ENCODE measurements at places on chromosomes 7 and 10. TPM values are rescaled to one million over a fixed set of nuclear protein-coding genes. Genes with fewer than 3 reads are reported as not detected.

- DNase-seq: no peak
- H3K4me1 ChIP-seq: no peaks in the 10 kb centered on the region
- no peaks in the 10 kb centered on the region for H3K36me3 ChIP-seq
- H3K27ac ChIP-seq: no peak overlapping the region
These were observed 19.8 kb upstream of the DNAAF5 start for GRCh38 chr7:706721-707120.

DNA sequence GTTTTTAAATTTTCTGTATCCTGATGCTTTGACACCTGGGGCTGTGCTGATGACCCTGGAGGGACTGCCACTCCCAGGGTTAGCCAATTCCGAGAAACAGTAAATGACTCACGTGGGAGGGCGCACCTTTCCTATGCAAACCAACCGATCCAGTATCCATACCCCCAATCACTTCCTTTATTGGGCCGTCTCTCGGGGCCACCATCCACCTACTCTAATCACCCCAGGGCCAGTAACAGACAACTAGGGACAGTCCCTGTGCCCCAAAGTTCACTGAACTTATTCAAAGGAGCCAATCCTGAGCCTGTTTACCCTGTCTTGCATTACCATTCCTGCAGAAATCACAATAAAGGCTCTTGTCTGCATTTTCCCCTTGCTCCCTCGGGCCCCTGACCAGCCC, 6.6 kb upstream of the LGI1 start:
- no peaks in the 10 kb centered on the region for H3K27me3 ChIP-seq
- no peak overlapping the region for H3K27ac ChIP-seq
- no peaks in the 10 kb centered on the region for H3K36me3 ChIP-seq
- no peak for DNase-seq
- H3K4me3 ChIP-seq: no peak overlapping the region
- H3K4me1 ChIP-seq: no peaks in the 10 kb centered on the region

DNA sequence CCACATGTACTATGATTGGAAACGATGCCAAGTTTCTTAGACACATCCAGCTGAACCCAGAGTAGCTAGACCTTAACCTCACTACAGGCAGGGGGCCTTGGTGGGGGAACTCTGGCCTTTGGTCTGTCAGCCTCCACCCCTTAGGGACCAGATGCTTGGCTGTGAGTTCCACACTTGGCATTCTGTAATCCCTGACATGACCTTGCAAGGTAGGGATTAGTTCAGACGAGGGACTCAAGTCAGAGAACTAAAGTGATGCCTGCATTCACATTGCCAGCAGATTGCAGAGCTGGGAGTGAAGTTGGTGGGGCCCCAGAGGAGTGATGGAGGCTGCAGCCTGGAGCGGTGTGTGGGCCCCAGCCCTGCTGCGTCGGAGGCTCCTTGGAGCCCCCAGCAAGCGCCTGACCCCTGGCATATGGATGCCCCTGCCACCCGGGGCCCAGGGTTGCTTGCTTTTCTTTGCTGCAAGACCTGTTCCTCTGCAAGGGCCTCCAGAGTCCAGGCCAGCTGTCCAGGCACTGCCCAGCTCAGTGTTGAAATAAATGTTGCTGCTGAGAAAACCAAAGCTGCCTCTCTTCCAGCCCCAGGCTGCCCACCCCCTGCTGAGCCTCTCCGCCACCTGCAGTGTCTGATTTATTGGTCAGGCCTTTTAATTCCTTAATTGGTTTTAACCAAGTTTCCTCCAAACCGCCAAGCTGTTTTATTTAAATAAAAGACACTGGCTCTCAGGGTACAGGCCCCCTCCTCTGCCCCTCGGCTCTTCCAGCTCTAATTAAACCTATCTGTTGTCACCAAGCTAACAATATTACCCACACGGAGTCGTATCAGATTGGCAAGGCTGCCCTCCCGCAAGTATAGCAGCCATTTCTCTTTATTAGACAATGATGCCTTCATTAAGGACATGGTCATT, 4.7 kb downstream of the NPTX2 start:
- H3K27me3 ChIP-seq: peaks cover 39% of the 10 kb centered on the region
- no peak overlapping the region for H3K27ac ChIP-seq
- no peaks in the 10 kb centered on the region for H3K36me3 ChIP-seq
- no peak for DNase-seq

The KCND2 gene
- total RNA-seq: 0.05 TPM

- H3K4me1 ChIP-seq: no peaks in the 10 kb centered on the region
- H3K4me3 ChIP-seq: no peak overlapping the region
- H3K27ac ChIP-seq: no peak overlapping the region
- no peaks in the 10 kb centered on the region for H3K27me3 ChIP-seq
- no peak for DNase-seq
These were observed 594.9 kb downstream of the REEP3 start for GRCh38 chr10:64115908-64116643.

DNA sequence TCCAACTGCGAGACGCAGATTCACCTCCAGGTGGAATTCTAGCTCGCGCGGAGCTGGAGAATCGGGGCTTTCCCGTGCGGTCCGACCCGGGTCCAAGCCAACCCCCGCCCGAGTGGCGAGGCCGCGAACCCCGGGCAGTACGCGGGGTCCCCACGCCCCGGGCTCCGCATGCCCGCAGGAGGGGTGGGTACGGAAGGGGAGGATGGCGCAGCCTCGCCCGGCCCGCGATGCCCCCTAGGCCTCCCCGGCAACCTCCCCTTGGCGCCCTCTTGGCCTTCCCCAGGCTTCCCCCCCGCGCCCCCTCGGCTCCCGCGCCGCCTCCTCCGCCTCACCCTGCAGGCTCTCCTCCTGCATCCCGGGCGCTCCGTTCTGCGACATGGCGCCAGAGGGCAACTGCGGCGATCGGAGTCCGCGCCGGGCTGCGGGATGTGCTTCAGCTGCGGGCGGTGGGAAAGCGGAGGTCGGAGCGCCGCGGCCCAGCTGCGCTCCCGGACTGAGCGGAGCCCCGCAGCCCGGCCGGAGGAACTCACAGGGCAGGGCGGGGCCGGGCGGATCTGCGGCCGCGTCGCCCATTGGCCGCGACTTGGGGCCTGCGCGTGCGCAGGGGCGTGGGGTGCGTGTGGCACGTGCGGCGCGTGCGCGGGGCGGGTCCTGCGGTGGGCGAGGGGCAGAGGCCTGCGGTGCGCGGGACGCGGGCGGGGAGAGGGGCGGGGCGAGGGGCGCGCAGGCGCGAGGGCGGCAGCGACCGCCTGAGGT, at the start of gene BNIP3:
BNIP3 (minus strand) TSS at position 495 of the 756 bp plus-strand sequence; CDS start at position 378, 117 bp downstream.
- H3K4me1 ChIP-seq: no peaks in the 10 kb centered on the region
- H3K27me3 ChIP-seq: no peaks in the 10 kb centered on the region
- H3K27ac ChIP-seq: peak within 1 kb of the TSS; percentile 38
- no peaks in the 10 kb centered on the region for H3K36me3 ChIP-seq
- DNase-seq: peak; percentile 39
- H3K4me3 ChIP-seq: peak within 1 kb of the TSS; percentile 65

GRCh38 chr7:99102361-99102760, 41.5 kb downstream of the SMURF1 start:
- H3K27me3 ChIP-seq: no peaks in the 10 kb centered on the region
- no peak overlapping the region for H3K27ac ChIP-seq

GRCh38 chr10:66673071-66673470, 252.8 kb upstream of the LRRTM3 start:
- H3K27ac ChIP-seq: no peak overlapping the region
- no peaks in the 10 kb centered on the region for H3K27me3 ChIP-seq
- no peaks in the 10 kb centered on the region for H3K36me3 ChIP-seq
- H3K4me1 ChIP-seq: no peaks in the 10 kb centered on the region
- DNase-seq: no peak
- H3K4me3 ChIP-seq: no peak overlapping the region

GRCh38 chr10:15439341-15439842, 68.3 kb upstream of the FAM171A1 start:
- DNase-seq: no peak
- H3K4me3 ChIP-seq: no peak overlapping the region
- no peaks in the 10 kb centered on the region for H3K36me3 ChIP-seq
- no peak overlapping the region for H3K27ac ChIP-seq

- no peak for DNase-seq
- no peaks in the 10 kb centered on the region for H3K4me1 ChIP-seq
- H3K27me3 ChIP-seq: no peaks in the 10 kb centered on the region
- no peak overlapping the region for H3K27ac ChIP-seq
- no peaks in the 10 kb centered on the region for H3K36me3 ChIP-seq
These were observed 26.4 kb upstream of the ANKRD1 start for GRCh38 chr10:90947030-90947960.

- H3K36me3 ChIP-seq: no peaks in the 10 kb centered on the region
- no peaks in the 10 kb centered on the region for H3K4me1 ChIP-seq
- H3K27me3 ChIP-seq: no peaks in the 10 kb centered on the region
- H3K4me3 ChIP-seq: no peak overlapping the region
- peak; percentile 51 for DNase-seq
- H3K27ac ChIP-seq: no peak overlapping the region
These were observed 183.0 kb upstream of the CTBP2 start for GRCh38 chr10:125343118-125343925.

DNA sequence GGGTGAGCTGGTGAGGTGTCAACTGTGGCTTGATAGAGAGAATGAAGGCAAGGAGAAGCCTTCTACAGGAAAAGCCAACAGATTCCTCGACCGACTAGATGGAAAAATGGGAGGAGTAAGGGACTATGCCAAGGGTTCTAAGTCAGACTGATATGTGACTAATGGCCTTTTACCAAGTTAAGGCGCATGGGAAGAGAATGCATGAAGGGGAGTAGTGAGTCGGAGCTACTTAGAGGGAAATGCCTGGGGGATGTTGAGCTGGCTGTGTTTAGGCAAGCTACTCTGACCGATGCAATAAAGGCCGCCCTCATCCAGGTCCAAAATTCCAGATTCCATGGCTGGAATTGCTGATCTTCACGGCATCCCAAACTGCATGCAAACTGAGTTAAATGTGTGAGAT, 48.2 kb downstream of the APBB1IP start:
- no peak overlapping the region for H3K27ac ChIP-seq
- no peaks in the 10 kb centered on the region for H3K27me3 ChIP-seq
- DNase-seq: no peak
- no peak overlapping the region for H3K4me3 ChIP-seq
- H3K36me3 ChIP-seq: no peaks in the 10 kb centered on the region
- peaks cover 26% of the 10 kb centered on the region for H3K4me1 ChIP-seq

The POLR3A gene
- 26.6 TPM for total RNA-seq

DNA sequence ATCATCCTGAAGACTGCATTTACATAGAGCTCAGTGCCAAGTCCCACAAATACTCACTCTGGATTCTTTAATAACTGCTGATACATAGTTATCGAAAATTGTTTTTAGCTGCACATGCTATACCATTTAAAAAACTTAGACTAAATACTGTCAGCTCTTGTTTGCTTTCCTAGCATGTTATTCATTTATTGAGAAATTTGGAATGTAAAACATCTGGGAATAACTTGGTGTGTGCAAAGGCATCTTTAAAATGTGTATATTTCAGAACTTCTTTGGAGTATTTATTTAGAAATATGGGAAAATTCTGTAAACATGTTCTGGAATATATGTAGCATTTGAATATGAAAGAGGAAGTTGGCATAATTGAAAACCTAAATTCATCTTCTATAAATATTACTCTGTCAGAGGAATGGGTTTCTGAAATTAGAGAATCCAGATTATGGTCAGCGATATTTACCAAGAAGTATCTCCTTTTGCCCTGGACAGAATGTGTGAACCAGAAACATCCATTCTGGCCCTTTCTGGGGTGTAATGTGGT, 119.7 kb downstream of the ARID5B start:
- no peak for DNase-seq
- no peaks in the 10 kb centered on the region for H3K36me3 ChIP-seq
- no peaks in the 10 kb centered on the region for H3K27me3 ChIP-seq
- no peak overlapping the region for H3K4me3 ChIP-seq
- peaks cover 4% of the 10 kb centered on the region for H3K4me1 ChIP-seq

The ADAM22 gene
- total RNA-seq: 10.0 TPM

DNA sequence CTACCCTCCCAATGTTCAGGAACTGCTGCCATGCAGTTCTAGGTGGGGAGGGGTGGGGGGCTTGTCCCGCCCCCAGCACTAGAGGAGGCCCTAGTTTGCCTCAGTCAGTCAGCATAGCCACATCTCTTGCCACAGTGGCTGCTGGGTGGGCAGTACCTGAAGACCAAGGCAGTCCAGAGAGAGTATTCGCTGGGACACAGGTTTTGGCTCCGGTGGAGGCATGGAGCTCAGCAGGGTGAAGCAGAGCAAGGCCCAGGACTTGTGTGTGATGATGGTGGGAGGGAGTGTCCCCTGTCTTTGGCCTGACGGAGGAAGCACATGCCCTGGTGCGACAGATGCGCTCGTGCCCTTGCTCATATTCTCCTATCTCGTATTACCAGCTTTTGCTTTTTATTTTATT, 24.7 kb upstream of the ZCCHC24 start:
- no peak overlapping the region for H3K4me3 ChIP-seq
- no peaks in the 10 kb centered on the region for H3K4me1 ChIP-seq
- no peak for DNase-seq
- H3K27ac ChIP-seq: no peak overlapping the region
- no peaks in the 10 kb centered on the region for H3K36me3 ChIP-seq

DNA sequence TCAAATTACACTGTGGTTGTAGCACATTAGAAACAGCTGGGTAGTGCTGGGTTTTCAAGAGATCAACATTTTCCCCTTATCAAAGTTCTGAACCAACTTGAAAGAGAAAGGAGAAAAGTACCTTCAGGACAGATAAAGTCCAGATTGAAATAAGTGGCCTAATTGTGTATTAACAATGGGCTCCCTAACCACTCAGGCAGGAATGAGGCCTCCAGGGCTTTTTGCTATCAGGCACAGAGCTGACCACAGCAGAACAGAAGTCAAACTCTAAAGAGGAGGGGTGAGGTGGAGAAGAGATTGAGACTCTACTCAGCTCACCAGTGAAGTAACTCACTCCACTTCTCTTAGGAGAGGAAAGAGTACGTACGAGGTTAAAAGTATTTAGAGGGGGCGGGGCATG, 394.1 kb upstream of the PHF14 start:
- no peak overlapping the region for H3K4me3 ChIP-seq
- H3K4me1 ChIP-seq: no peaks in the 10 kb centered on the region
- H3K27ac ChIP-seq: no peak overlapping the region
- no peaks in the 10 kb centered on the region for H3K36me3 ChIP-seq
- no peaks in the 10 kb centered on the region for H3K27me3 ChIP-seq

DNA sequence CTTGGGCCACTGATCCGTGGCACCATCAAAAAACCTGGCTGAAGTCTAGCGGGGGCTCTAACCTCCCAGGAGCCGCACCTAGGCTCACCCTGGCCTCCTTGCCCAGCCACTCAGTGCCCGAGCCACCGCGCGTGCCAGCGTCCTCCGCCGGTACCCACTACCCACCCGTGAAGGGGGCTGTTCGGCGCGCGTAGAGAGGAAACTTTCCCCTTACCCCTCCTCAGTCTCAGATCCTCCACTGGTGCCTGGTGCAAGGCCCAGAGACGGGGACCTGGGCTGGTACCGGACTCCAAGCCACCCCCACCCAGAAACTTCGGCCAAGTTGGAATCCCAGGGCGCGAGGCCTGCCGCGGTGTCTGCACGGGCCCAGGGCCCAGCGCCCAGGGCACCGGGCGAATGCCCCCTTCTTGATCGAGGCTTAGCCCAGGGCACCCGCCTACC, 3.5 kb upstream of the EBF3 start:
- no peaks in the 10 kb centered on the region for H3K27me3 ChIP-seq
- DNase-seq: no peak
- no peak overlapping the region for H3K27ac ChIP-seq
- H3K4me1 ChIP-seq: no peaks in the 10 kb centered on the region

The BLNK gene
- total RNA-seq: 0.59 TPM

Data from HCT116 (cell line).